ENCODE measurements at places on chromosomes 1 and 21.

GRCh38 chr1:223338811-223339746, 24.9 kb downstream of the SUSD4 start:
- DNase-seq, result no peak

- no peak for DNase-seq
Measured at GRCh38 chr1:192869308-192869940, 60.6 kb downstream of the RGS2 start.

DNA sequence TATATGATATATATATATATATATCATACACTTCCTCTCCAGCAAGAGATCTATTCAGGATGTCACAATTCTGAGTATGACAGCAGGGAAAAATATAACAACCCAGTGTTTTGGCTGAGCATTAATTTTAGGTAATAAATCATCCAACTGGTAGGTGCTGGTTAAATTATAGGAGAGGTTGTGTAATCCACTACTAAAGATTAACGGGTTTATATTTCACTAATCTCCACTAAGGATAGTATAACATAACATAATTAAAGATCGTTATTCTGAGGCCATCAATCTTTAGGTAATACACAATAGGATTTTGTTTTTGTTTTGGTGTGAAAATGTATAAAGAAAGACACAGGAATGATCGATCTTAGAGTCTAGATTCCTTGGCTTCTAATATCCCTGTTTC, 102.2 kb downstream of the COQ8A start:
- no peak for DNase-seq

- no peak for DNase-seq
Measured at GRCh38 chr1:31013187-31013864, 52.2 kb downstream of the PUM1 start.

DNA sequence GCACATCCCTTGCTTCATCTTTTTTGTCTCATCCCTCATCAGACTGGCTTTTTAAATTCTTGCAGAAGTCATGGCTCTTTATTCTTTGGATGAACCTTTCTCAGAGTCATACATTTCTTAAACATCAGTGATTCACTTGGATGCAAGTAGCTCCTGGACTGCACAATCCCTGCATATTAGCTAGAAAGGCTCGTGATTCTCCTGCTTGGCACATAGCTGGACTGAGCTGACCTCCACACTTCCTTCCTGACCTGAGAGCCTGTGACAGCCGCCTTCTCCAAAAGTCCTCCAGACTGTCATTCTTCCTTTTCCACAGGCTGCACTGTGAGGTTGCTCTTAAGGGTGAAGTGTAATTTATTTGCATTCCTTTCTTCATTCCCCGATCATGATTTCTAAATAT, 109.4 kb downstream of the RGL1 start:
- DNase-seq, result no peak

GRCh38 chr1:68188060-68188538, 44.2 kb downstream of the WLS start:
- DNase-seq, result no peak

DNA sequence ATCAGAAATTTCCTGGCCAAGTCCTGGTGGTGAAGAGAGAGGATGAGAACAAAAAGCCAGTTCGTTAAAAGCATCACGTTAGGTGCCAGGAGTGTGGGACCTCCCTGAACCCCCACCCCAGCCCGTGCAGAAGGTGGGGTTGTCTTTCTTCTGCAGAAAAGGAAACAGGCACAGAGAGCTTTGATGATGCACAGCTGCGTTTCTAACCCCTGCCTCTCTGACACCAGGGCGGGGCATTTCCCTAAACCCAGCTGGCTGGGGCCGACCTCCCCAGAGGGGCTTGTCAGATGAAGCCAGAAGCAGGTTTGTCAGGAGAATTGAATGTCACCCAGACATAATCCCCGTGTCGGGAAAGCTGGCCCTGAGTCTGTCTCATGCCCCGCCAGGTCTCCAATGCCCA, 189.3 kb upstream of the EDN2 start:
- DNase-seq, result peak; percentile 50

DNA sequence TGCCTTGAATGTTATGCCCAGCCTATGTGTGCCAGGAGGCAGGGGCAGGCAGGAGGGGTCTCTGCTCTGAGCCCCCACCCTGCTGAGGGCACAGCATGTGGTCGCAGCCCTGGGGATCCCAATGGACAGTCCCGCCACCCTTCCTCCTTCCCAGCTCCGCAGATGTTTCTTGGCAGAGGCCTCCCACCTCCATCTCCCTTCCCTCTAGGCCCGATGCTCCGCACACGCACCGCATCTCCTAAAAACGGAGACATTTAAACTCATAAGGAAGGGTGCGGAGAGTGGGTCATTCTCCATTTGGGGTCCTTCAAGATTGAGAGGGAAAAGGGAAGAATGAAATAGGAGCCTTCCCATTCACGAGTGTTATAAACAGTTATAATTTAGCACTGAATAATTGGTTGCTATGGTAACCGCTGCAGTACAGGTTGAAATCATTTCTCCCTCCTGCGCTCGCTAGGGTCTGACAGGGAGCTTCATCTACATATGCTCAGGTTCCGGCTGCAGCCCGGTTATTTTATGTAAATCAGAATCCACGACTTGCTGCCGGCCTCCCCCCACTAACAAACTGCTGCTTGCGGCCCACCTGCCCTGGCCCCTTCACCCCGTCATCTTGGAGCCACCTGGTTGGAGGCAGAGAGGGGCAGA, 16.0 kb downstream of the CHD5 start:
- DNase-seq, result no peak

DNA sequence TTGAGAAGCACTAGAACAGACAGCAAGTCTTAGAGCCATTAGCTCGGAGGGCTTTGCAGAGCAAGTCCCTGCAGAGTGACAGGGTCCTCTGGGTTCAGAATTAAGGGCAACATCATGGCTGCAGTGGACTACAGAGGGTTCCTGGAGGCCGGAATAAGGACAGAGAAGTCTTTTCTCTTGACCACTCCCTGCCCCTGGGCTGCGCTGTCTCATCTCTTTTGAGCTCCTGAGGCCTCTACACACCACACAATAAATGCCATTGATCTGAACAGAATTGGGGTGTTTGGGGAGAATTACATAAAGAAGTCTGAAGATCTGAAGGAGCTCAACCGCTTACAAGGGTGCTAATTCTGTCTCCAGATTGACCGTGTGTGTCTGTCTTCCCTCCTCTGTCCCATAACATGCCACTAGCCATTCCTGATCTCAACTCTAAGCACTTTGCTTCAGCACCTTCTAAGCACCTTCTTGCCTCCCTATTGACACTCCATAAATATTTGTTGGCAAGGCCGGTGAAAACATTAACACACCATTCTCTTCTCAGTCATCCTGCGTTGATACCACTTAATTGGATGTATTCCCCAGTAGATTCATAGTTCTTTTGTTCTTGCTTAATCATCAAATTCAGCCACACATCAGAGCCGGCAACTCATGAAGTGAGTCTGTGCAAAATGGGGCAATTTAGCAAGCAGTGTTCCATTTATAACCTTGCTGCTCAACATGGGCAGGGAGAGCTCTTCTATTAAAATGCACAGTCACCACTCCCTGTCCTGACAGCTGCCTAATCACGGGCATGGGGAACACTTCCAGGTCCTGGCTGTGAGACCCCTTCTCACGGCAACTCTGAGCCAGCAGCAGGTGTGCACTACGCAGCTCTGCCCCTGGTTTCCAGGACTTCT, 49.7 kb downstream of the NMNAT2 start:
- no peak for DNase-seq

GRCh38 chr1:12541274-12542137, 76.5 kb downstream of the DHRS3 start:
- no peak for DNase-seq

GRCh38 chr1:34918977-34919561, 10.4 kb downstream of the DLGAP3 start:
- no peak for DNase-seq

DNA sequence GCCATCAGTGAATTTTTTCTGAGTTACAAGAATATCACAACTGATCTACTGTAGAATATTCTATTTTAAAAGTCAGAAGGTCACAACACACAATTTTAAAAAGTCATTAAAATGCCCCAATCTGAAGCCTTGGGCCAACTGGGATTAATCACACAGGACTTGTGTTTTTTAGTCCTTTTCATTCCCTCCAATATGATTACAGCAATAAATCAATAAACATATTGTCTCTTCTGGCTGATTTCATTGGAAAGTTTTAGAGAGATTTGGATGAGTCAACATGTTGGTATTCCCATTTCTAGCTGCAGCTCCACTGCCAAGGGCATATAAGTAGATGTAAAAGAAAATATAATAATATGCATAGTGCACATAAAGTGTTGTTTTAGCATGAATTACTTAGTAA, 85.8 kb downstream of the NIBAN1 start:
- no peak for DNase-seq

- no peak for DNase-seq
Measured at GRCh38 chr1:183730886-183731573, 73.9 kb upstream of the RGL1 start.

DNA sequence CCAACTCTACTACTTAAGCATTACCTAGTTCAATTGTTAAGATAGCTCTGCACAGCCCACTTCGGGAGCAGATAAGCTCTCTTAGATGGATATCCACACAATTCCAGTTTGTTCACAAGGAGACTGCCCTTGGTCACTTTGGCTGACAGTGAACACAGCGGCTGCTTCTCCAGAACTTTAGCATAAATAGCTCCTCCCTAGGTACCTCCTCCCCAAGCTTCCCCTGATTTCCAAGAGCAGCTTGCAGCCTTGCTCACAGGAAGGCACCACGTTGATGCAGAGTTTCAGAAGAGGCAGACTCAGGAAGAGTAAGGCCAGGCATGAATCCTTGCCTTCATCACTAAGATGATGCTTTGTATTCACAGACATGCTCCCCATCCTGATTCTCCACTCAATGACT, 24.7 kb downstream of the TFF3 start:
- DNase-seq, result no peak

DNA sequence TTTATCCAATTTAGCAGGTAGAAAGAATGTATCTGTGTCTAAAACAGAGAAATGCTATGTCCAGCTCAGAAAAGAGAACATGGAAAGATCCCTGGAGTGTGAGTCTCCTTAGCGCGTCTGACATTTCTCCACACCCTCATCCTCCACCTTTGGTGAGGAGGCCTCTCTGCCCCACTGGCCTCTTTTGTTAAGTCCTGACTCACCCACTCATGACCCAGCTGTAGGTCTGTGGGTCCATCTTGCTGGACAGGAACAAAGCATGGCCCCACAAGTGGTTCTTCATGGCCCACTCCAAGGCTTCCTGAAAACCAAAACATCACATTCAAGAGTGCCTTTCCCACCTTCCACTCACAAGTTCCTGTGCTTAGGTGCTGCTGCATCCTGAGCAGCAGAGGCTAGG, 15.8 kb downstream of the SEC16B start:
- no peak for DNase-seq

- DNase-seq, result no peak
Measured at GRCh38 chr1:208438112-208438699, 194.0 kb upstream of the PLXNA2 start.

DNA sequence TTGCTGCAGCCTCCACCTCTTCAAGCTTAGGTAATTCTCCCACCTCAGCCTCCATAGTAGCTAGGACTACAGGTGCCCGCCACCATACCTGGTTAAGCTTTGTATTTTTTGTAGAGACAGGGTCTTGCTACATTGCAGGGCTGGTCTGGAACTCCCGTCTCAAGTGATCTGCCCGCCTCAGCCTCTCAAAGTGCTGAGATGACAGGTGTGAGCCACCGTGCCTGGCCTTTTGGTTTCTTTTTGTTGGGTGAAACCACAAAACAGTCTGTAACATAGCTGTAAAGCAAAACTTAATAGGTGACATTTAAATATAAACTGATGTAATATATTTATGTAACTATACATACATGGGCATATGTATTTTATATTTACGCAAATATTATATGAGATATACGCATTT, 3.1 kb upstream of the DNAJC11 start:
- DNase-seq, result no peak

GRCh38 chr1:84859866-84860265, 33.1 kb downstream of the LPAR3 start:
- DNase-seq, result no peak

Data from activated CD8-positive, alpha-beta memory T cell treated with anti-CD3 and anti-CD28 coated beads, Interleukin-2, amount 50 U/mL, for 4 hours (primary cell).